Endothelial cell of umbilical vein (primary cell): ENCODE measurements at places on chromosomes 1 and 21. TPM values are rescaled to one million over a fixed set of nuclear protein-coding genes. Genes with fewer than 3 reads are reported as not detected.

MIXL1 gene
- 1.2 TPM in 2 replicates for total RNA-seq

CLCA4 gene
- total RNA-seq = not detected in 2 replicates

OR14A16 gene
- not detected in 2 replicates for total RNA-seq

CRYAA gene
- total RNA-seq = not detected in 2 replicates

SH2D1B gene
- not detected in 2 replicates for total RNA-seq

IL19 gene
- not detected in 2 replicates for total RNA-seq

PATJ gene
- 3.0 and 4.2 TPM in 2 replicates for total RNA-seq

CD1D gene
- not detected in 2 replicates for total RNA-seq

SELE gene
- 1.8 and 4.7 TPM in 2 replicates for total RNA-seq

LCE1E gene
- total RNA-seq = not detected in 2 replicates

DSCAM gene
- not detected in 2 replicates for total RNA-seq

CENPL gene
- 19.0 and 20.8 TPM in 2 replicates for total RNA-seq

RHD gene
- total RNA-seq = not detected in 2 replicates
